ENCODE measurements at places on chromosomes 3 and 15.

DNA sequence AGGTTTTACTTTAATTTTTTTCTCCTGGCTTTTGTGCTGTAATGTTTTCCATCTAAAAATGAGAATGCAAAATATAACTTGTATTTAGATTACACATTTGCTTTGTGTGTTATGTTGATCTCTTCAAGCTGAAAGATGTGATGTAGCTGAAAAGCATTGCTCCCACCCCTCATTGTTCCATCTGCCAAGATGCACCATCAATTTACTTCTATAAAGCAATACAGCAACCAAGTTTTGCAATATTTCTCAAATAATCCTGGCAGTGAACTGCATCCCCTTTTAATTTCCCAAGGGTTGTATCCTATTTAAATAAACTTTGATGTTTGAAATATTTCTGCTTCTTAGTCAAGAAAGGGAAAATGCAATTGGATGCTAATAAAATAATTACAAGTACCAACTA lies 52.6 kb upstream of the DUT start:
- DNase-seq: no peak

GRCh38 chr15:45606413-45606812 lies 19.2 kb downstream of the BLOC1S6 start:
- no peak for DNase-seq

DNA sequence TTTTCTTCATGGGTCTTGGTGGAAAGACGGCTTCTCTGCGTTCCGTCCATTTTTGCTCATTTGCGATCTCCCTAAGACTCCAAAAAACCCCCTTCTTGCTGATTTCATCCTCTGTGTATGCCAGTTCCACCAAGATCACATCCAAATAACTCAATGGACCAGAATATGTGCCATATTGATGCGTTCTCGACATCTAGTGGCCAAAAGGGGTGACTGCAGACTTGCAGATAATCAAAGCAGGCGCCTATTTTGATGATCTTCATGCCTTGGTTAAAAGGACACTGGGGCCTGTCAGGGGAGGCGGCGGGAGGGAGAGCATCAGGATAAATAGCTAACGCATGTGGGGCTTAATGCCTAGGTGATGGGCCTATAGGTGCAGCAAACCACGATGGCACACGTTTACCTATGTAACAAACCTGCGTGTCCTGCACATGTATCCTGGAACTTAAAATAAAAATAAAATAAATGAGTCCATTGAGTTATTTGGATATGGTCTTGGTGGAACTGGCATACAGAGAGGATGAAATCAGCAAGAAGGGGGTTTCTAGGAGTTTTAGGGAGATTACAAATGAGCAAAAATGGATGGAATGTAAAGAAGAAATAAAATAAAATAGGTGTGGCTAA lies 104.2 kb upstream of the RAD18 start:
- DNase-seq: no peak

- no peak for DNase-seq
These were observed 243.2 kb downstream of the NEK10 start for GRCh38 chr3:27125821-27126501.

- no peak for DNase-seq
These were observed 19.1 kb upstream of the FSIP1 start for GRCh38 chr15:39801641-39802309.

GRCh38 chr3:34995796-34996430 lies 643.4 kb upstream of the ARPP21 start:
- no peak for DNase-seq

DNA sequence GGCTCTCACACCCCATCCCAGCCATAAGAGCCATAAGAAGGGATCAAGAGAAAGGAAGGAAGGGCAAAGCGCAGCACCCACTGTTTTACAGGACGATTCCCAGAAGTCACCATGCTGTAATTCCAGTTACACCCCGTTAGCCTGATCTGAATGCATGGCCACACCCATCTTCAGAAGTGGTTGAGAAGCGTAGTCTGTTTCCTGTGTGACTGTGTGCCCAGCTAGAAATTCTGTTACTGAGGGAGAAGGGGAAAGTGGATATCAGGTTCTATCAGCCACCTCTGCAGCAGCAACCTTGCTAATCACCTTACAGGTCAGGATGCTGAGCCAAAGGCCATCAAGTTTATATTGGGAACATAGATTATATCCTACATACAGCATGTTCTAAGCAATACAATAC lies 260.0 kb downstream of the ABHD5 start:
- DNase-seq: no peak

- DNase-seq: no peak
These were observed 311.1 kb downstream of the ZPLD1 start for GRCh38 chr3:102745881-102746280.

GRCh38 chr15:56877255-56877970 lies 41.0 kb upstream of the TCF12 start:
- no peak for DNase-seq

GRCh38 chr15:76286271-76286879 lies 24.9 kb downstream of the ETFA start:
- no peak for DNase-seq

GRCh38 chr3:133758964-133759739 lies 13.0 kb downstream of the TF start:
- DNase-seq: no peak

- no peak for DNase-seq
These were observed 5.7 kb downstream of the TTBK2 start for GRCh38 chr15:42914728-42915497.

DNA sequence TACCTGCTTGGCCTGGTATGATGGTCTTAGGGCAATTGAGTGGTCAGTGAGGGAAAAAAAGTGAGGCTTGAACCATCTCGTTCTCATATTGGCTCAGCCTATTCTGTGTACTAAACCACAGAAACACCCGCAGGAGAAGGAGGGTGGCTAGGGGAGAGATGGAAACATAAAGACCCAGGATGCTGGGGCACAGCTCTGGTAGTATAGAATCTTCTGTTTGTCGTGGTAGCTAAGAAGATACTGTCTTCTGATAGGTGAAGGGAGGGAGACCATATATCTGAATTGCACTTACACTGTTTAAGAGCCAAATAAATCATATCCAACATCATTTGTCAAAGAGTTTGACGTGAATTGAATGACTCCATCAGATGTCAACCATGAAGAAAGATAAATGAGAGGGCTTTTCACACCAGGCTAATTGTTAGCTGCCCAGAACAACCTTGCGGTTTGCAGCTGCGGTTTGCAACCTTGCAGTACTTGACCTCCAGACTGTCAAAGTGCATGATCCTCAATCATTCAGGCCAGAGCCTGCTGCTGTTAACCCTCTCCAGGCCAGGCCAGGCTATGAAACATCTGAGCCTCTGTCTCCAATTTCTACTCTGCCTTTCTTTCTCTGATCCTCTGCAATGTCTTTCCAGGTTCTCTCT lies 40.9 kb upstream of the PIK3R4 start:
- DNase-seq: no peak

- no peak for DNase-seq
These were observed 295 bp downstream of the ZWILCH start for GRCh38 chr15:66505430-66505811.

GRCh38 chr15:70875001-70875782 lies 17.0 kb downstream of the THAP10 start:
- DNase-seq: no peak

Data from activated naive CD4-positive, alpha-beta T cell (primary cell).